ENCODE measurements at places on chromosomes 7 and 10. TPM values are rescaled to one million over a fixed set of nuclear protein-coding genes. Genes with fewer than 3 reads are reported as not detected.

The ARL4A gene
- total RNA-seq = 334 TPM

The TUBB8 gene
- 0.09 TPM for total RNA-seq

The GPR15LG gene
- total RNA-seq = not detected

The ZNF722 gene
- not detected for total RNA-seq

The CALN1 gene
- total RNA-seq = 0.17 TPM

The MBL2 gene
- total RNA-seq = not detected

The CH25H gene
- total RNA-seq = 3.1 TPM

The GCC1 gene
- 24.9 TPM for total RNA-seq

The BTBD16 gene
- total RNA-seq = not detected

The MRLN gene
- total RNA-seq = not detected

The PON1 gene
- total RNA-seq = not detected

The POLR1F gene
- total RNA-seq = 21.1 TPM

The BEND7 gene
- 14.2 TPM for total RNA-seq

The CLRN3 gene
- total RNA-seq = 0.19 TPM

The PRKRIP1 gene
- 18.0 TPM for total RNA-seq

The CYP3A7 gene
- total RNA-seq = not detected

The VGF gene
- not detected for total RNA-seq

The PDE6C gene
- not detected for total RNA-seq

The MMP21 gene
- total RNA-seq = 0.34 TPM

The DNAJC30 gene
- 0.85 TPM for total RNA-seq

The CDHR3 gene
- total RNA-seq = 0.51 TPM
